Stimulated activated CD4-positive, alpha-beta T cell treated with anti-CD3 and anti-CD28 coated beads, TNF-alpha, amount 100 ng/mL, for 48 hours (primary cell): ENCODE measurements at places on chromosomes 11 and 22.

GRCh38 chr11:33268945-33269540 lies 11.9 kb downstream of the HIPK3 start:
- DNase-seq, result no peak

GRCh38 chr22:48707763-48708557 lies 1119.7 kb downstream of the BRD1 start:
- DNase-seq, result no peak

DNA sequence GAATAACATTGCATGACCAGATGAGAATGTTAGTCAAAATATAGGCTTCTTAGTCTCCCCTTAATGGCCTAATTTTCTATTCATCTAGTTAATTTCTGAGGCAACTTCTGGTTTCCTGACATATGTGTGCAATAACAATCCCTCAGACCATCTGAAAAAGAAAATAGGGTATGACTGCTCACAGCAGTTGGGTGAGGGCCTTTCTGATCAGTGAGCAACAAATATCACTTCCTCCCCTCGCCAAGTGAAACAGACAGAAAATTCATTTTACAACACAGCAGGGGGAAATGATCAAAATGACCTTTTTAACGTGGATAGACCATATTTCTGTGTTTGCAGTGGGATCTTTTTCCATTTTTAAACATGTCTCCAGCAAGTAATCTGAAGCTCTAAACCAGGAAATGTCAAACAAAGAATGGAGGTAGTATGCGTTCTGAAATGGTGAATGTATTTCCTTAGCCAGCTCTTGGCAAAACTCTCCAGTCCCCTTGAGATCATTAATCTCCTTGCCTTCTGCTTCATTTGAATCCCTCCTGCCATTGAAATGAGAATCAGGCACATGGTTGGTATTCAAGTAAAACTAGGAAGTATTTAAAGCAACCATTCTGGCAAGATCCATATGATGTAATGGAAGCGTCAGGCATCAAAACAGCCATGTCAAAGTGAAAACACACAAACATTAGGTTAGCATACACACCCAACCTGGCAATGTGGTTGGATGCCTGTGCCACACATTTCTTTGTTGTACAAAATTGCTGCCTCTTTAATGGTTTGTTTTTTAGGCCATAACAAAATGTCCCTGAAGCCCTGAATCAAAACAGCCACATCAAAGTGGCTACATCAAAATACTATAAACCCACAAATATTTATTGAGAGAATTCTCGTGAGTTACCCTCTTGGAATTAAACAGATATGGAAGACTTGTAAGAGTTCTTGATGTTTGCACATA lies 100.1 kb downstream of the SLC1A2 start:
- no peak for DNase-seq

- no peak for DNase-seq
Observed at GRCh38 chr11:76615950-76616349, 54.6 kb downstream of the LRRC32 start.

GRCh38 chr11:120188811-120189455 lies 21.9 kb upstream of the OAF start:
- no peak for DNase-seq

DNA sequence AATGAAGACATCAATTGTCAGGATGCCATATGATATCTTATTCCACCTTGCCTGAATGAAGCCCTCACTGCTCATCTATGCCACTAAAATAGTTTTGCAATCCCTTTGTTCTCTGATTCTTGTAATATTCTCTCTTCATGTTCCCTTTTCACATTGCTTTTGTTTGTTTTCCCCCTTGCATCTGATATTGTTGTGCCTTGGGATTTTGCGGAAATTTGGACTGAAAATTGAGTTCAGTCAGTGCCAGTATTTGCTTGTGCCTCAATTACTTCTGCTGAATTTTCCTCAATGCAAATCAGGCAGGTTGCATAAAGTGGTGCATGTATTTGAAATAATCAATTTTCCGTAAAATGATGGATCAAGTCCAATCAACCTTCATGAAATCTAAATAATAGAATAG lies 98.3 kb downstream of the PAX6 start:
- DNase-seq, result no peak

GRCh38 chr11:71332046-71332445 lies 79.7 kb upstream of the SHANK2 start:
- DNase-seq, result no peak

GRCh38 chr11:110900426-110900825 lies 188.2 kb upstream of the ARHGAP20 start:
- DNase-seq, result no peak

- DNase-seq, result no peak
Observed at GRCh38 chr11:73230931-73231330, 12.8 kb downstream of the P2RY2 start.

- no peak for DNase-seq
Observed at GRCh38 chr11:115202074-115202473, 302.1 kb downstream of the CADM1 start.

DNA sequence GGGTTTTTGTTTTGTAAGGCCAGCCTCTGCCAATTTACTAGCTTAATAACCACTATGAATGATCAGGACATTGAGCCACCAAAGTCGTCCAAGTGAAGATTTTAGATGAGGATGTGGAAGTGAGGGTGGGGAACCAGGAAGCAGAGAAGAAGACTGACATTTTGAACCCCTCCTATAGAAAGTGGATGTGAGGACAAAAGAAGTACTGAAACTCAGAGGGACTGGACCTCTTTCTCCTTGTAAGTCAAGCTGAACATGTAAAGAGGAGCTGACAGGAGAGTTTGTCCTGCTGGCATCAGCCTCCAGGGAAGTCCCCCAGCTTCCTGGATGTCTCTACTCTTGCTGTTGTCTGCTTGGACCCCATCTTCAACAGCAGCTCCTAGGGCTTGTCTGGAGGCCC lies 338.2 kb upstream of the NCAM1 start:
- no peak for DNase-seq

- DNase-seq, result no peak
Observed at GRCh38 chr11:46674463-46675287, 25.7 kb downstream of the ARHGAP1 start.

GRCh38 chr11:65859812-65860277 lies 388 bp upstream of the MUS81 start:
- DNase-seq, result no peak

DNA sequence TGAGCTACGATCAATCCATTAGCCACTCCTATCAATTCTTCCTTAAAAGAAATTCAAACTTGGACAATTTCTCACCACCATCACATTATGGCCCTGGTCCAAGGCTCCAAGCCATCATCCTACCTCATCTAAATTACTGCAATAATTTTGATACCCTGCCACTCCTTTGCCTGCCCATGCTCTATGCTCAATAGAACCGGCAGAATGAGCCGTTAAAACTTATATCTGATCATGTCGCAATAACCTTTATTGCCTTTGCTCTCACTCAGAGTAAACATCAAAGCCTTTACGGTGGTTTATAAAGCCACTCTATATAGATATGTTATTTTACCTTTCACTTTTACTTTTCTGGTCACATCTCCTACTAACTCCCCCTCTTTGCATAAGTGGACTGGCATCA lies 2392.1 kb upstream of the RAG2 start:
- no peak for DNase-seq

DNA sequence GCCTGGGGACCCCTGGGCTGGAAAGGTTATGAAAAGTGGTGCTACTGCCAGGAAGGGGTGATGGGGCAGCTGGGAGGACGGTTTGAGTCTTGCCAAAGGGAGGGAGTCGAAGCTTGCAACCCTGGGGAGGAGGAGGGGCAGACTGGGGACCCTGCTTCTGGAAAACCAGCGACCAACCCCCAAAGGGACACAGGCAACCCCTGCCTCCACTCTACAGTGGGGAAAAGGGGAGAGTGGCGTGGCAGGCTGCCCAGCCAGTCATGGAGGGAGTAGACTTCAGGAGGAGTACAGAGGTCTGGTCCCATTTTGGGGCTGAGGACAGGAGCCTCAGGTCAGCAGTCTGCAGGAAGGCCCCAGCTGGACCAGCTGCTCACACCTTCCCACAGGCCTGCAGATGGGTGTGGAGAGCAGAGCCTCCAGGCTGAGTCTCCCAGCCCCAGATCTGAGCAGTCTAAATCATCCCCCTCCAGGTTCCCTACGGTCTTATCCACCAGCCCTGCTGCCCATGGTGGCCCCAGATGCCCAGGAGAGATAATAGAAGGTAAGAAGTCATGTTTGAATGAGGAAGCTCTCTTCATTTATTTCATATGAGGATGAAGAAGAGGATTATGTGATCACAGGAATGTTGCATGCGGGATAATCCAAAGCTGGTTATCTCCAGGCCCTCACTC lies 3.3 kb downstream of the DDT start:
- DNase-seq, result no peak

- no peak for DNase-seq
Observed at GRCh38 chr11:30310623-30311022, 12.3 kb upstream of the ARL14EP start.

DNA sequence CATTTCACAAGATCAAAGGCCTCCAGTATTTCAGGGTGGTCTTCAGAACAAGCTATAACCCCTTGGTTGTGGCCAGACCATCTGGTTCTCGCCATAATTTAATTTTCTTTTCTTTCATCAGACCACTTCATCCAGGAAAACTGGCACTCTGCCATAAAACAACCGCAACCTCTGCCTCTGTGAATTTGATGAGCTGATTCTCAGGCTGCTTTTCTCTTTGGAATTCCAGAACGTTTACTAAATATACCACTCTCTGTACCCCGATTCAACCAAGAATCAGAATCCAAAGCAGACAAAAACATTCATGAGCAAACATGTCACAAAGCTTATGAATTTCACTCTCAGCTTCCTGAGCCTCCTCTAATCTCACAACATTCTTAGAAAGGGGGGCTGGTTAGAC lies 331.8 kb upstream of the SYN3 start:
- no peak for DNase-seq

DNA sequence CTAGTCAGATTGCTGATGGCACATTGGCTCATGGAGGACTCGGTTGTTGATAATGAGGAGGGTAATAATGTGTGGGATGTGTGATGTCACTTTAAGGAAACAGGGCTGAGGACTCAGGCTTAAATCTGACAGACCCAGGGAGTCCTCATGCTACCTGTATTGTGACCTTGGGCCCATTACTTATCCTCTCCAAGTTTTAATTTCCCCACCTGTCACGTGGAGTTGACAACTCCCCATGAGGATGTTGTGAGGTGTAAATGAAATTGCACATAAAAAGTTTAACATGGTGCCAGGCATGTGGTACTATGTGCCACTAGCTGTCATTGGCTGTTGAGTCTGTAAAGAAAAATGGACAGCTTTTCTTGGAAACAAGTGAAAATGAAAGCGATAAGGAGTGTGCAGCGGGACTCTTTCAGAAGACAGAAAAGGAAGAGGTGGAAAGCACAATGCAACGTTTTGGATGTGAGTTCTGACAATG lies 15.3 kb downstream of the IL10RA start:
- DNase-seq, result no peak

GRCh38 chr11:107791343-107792048 lies 67.1 kb downstream of the SLC35F2 start:
- no peak for DNase-seq

DNA sequence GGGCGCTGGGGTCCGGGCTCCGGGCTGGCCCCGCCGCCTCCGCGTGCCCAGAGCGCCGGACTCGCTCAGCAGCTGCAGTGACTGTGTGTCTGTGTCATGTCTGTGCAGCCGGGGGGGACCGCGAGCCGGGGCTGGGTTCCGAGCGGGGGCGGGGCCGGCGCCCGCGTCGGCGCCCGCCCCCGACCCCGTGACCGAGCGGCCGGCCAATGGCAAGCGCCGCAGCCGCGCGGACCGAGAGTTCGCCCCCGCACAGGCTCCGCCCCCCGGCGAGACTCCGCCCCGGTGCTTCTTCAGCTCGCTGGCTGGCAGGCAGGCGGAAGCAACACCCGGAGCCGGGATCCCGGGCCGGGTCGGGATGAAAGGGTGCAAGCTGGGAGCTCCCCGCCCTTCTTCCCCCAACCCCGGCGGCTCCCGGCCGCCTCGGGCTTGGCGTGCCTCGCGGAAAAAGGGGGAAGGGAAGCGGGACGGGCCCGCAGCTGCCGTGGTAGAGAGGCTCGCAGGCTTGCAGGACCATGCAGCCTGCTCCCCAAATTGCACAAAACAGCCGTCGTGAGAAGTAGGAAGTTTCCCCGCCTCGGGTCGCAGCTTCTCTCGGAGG lies 750 bp upstream of the LARGE1 start:
- peak; percentile 76 for DNase-seq

DNA sequence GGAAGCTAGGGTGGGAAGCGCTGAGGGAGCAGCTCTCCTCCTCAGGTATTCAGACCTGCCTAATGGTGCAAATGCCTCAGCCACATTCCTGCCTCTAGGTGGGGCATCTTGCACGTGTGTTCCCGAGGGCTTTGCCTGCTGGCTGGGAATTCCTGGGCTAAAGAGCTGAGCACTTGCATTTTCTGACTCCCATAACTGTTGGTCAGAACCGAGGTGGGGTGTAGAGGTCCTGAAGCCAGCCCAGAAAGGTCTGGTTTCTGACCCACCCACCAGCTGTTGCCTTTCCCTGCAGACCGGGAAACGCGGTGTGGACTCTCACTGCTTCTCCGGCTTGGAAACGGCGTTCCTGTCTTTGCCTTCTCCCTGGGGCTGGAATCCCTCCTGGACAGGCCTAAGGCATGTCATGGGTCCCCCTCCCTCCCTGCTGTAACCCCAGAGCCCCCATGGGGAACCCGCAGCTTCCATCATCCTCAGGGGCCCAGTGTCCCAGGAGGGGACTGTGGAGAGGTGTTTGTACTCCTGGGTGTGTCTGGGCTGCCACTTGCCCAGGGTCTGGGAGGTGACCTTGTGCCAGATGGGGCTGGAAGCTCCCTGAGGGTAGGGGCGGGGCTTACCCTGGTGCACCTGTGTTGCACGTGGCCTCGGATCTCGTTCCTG lies 24.0 kb upstream of the SMIM38 start:
- no peak for DNase-seq

- DNase-seq, result no peak
Observed at GRCh38 chr22:44755956-44756361, 3.6 kb downstream of the ARHGAP8 start.

GRCh38 chr11:75654314-75654713 lies 14.5 kb downstream of the MAP6 start:
- DNase-seq, result no peak

DNA sequence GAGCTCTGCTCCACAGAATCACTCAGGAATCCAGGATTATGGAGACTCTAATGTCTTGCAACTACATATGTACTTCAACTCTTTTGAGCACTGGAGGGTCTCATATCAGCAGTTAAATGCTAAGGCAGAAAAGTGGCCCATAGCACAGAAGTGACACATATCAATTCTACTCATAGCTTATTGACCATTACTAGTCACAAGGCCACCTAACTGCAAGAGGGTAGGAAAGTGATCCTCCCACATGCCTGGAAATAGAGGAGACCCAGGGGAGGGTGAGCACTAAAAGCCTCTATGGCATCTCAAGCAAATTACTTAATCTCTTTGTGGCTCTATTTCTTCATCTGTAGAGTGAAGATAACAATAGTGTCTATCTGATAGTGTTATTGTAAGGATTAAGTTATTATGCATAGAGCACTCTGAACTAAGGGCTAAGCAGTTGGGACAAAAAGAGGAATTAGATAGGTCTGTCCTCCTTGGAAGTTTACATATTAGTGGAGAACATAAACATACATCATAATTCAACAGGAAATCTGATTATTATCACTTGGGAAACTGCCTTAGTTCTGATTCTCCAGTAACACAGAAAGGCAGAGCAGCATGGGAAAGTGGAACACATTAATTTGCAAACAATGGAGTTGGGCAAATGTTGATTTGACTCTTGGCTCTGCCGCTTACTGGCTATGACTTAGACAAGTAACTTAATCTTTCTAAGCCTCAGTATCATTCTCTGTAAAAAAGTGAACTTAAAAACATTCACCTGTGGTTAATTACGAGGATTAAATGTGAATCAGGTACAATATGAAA lies 25.1 kb upstream of the USP47 start:
- DNase-seq, result no peak

- no peak for DNase-seq
Observed at GRCh38 chr22:19466848-19467752, 11.9 kb downstream of the UFD1 start.
